Activated effector memory CD4-positive, alpha-beta T cell treated with Interleukin-2 at 50 U/mL for 16 hours (primary cell): ENCODE measurements at places on chromosomes 13 and 19.

DNA sequence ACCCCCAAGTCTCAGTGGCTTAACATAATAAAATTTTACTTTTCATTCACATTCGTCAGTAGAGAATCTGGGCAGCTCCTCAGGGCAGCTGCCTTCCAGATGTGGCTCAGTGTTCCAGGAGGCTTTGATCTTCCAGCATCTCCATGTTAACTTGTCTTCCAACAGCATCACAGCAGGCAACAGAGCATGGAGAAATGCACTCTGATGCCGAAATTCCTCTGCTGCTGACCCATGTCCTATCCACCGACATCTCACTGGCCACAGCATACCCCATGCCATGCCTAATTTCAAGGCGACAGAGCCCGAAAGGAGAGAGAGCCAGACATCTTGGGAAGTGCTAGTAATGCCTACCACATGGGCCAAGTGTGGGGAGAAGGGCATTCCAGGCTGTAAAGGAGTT is 64.9 kb upstream of the MEDAG start:
- no peak for DNase-seq

GRCh38 chr19:7729211-7729610 is 2.7 kb downstream of the CLEC4G start:
- no peak for DNase-seq

DNA sequence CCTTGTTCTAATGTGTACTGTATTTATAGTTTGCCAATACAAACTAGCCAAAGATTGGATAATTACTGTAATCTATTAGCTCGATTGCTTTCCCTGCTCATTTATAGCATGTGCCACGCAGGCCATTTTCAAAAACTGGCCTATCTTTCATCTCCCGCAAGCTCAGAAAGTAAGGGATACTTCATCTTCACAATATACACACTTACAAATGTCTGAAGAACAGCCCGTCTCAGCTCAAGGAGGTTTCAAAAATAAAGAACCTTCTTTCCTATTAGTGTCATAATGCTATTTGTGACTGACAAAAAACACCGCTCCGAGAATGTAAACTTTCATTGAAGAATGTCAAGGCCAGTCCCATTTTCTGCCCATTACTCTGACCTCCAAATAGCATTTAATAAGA is 306.4 kb upstream of the ZNF507 start:
- DNase-seq: no peak

DNA sequence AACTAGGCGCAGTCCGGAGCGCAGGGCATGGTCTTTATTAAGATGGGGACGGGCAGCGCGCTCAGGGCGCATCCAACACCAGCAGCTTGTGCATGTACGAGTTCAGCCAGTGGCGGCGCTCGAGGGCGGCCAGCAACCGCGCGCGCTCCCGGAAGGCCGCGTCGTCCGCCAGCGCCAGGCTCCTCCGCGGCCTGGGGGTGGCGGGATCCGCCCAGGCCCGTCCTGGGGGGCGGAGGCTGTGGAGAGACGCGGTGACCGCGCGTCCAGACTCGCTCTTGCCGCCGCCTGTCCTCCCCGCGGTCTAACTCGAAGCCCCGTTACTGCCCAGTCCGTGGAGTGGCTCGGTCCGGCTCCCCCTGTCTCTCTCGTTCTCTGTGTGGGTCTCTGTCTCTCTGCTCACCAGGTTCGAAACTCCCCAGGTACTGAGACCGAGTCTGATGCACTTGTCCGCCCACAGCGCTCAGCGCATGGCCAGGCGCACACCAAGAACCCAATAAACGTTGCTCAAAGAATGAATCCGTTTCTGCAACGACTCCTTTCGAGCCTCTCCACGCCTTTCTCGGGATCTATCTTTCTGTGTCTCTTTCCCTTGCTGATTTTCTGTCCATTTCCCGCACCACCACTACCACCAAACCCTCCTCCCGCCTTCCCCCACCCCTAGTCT is 702 bp downstream of the PTH2 start:
- DNase-seq: peak; percentile 30

DNA sequence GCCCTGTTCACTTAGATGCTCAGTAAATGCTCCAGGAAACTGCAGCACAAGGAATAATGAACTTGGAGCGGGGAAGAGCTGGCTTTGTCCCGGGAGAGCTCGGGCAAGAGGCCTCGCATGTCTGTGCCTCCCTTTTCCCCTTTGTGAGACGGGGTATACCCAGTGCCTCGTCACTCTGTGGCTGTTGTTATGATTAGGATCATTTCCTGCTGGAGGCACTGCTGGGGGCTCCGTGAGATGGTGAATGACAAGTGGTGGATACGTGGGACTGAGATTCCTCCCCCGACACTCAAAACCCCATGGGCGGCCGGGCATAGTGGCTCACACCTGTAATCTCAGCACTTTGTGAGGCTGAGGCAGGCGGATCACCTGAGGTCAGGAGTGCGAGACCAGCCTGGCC is 1.1 kb upstream of the PLVAP start:
- no peak for DNase-seq

GRCh38 chr19:16590876-16591802 is 18.9 kb upstream of the SLC35E1 start:
- DNase-seq: no peak

DNA sequence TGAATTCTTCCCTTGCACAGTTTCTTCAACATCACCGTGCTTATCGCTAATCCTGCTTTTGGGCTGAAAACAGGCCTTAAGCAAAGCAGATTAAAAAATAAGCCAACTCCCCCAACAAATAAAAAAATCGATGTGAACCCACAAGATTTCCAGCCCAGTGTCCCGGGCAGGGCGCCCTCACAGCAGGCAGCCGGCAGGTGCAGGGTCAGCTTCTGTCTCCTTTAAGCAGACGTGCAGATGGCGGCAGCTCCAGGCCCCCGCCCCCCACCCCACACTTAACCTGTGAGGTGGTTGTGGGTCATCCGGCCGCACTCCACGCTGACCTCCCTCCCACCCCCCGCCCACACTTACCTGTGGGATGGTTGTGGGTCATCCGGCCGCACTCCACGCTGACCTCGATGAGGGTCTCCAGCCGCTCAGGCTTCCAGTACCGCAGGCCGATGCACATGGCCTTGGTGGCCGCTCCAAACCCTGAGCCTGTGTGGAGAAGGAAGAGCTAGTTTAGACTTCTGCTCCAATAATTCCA is 19.8 kb downstream of the ADPRHL1 start:
- no peak for DNase-seq

DNA sequence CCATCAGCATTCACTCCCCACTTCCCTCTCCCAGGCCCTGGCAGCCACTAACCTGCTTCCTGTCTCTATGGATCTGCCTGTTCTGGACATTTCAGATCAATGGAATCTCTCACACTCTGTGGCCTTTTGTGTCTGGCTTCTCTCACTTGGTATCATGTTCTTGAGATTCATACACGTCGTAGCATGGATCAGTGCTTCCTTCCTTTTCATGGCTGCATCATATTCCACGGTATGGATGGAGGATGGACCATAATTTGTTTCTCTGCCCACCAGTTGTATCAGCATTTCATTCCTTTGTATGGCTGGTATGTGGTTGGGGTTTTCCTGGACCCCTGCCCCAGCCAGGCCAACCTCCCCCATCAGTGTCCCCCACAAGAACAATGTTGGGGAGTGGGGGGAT is 36.2 kb downstream of the MYO9B start:
- no peak for DNase-seq

GRCh38 chr13:68608147-68608546 is 1378.0 kb upstream of the PCDH9 start:
- no peak for DNase-seq

DNA sequence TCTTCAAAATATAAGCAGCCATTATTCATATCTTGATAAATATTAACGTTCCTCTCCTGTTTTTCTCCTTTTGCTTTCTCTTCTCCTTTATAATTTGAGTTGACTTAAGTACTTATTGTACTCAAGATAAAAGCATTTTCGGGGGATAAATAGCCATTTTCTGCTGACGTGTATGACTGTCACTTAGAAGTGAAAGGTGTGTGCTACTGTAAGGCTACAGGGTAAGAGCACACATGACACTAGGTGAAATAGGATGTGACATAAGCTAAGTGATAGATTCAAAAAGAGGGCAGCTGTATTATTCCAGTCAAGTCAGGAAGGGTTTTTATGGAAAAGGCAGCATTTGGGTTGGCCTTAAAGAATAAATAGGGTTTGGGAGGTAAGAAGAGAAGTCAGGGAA is 128.5 kb downstream of the GPC6 start:
- no peak for DNase-seq

DNA sequence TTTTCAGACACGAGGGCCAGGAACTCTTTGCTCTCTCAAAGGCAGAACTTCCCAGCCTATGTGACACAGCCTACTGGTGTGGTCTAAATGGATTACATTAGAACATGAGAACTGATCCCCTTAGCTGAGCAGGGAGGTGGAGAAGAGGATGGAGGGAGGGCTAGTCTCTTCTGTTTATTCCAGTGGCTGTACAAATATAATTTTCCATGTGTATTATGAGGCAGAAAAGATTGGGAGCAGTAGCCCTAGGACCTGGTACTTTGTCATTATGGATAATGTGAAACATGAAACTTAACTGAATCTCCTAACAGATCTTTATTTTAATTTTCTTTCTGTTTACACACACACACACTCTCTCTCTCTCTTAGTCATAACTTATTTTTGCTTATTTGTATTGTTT is 82.1 kb downstream of the WDFY2 start:
- no peak for DNase-seq

- no peak for DNase-seq
Measured at GRCh38 chr13:61052175-61052574, 363.5 kb downstream of the PCDH20 start.

GRCh38 chr19:36151144-36152018 is 866 bp downstream of the COX7A1 start:
- no peak for DNase-seq

- DNase-seq: peak; percentile 48
Measured at GRCh38 chr19:7917267-7918061, 2.7 kb upstream of the SNAPC2 start.

- no peak for DNase-seq
Measured at GRCh38 chr13:19646063-19646462, 12.6 kb downstream of the MPHOSPH8 start.

DNA sequence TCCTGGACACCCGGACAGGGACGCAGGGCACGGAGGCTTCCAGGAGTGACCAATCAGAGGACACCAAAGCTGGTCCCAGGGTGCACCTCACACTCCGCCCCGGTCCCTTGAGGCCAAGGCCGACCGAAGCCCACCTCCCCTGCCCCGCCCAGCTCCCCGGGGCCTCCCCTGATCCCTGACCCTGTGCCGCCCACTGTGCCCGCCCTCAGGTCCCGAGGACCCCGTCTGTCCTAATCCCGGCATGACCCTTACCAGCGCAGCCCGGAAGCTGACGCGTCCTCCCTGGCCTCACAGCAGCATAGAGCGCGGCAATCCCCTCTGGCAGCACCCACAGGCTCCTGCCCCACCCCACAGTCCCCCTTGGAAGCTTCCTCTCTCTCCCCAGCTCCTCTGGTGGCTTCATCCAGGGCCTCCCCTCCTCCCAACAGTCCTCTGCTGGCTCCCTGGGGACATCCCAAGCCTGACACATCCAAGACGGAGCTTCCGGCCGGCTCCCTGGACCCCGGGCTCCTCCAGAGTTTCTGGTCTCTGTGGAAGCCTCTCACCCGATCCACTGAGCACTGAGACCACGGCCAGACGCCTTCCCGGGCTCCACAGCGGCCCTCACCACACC is 7.4 kb upstream of the CDC34 start:
- no peak for DNase-seq

- no peak for DNase-seq
Measured at GRCh38 chr13:86082121-86082520, 282.9 kb upstream of the SLITRK6 start.

DNA sequence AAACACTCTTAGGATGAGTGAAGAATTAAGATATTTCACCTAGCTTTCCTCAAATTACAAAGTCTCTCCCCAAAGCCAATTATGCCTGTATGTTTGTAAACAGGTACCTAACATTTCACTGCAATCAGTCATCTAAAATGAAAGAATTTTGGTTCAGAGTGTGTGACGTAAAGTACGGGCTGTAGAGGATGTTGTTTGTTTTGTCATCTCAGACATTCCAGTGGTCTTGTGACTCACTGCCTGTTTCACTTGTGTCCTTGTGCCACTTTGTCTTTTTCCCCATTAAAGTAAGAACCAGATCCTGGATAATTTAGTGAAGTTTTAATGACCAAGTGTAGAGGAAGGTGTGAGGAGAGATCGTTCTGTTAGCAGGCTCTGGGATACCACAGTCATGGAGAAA is 28.6 kb upstream of the EID2 start:
- no peak for DNase-seq

- DNase-seq: no peak
Measured at GRCh38 chr19:52520013-52520412, 7.5 kb upstream of the ZNF808 start.

GRCh38 chr13:24042710-24043440 is 117.6 kb upstream of the SPATA13 start:
- DNase-seq: no peak

- DNase-seq: no peak
Measured at GRCh38 chr13:105616333-105617075, 919.0 kb downstream of the EFNB2 start.

DNA sequence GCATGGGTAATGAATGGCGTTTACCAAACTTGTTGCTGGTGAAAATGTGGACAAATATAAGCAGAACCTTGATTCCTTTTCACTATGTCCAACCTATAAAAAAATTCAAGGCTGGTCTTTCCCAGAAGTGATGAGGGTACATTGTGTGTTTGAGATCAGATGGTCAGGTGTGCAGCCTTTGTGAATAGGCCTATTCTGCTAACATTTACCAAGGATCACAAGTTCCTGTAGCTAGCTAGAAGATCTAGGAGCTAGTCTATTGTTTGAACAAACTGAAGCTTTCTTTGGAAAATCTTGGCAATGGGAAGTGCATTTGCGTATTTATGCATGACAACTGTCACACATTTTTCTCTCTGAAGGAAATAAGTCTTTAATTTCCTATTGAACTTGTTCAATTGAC is 489.6 kb downstream of the KLF5 start:
- DNase-seq: no peak

GRCh38 chr13:110244071-110244830 is 62.7 kb downstream of the COL4A1 start:
- DNase-seq: no peak

DNA sequence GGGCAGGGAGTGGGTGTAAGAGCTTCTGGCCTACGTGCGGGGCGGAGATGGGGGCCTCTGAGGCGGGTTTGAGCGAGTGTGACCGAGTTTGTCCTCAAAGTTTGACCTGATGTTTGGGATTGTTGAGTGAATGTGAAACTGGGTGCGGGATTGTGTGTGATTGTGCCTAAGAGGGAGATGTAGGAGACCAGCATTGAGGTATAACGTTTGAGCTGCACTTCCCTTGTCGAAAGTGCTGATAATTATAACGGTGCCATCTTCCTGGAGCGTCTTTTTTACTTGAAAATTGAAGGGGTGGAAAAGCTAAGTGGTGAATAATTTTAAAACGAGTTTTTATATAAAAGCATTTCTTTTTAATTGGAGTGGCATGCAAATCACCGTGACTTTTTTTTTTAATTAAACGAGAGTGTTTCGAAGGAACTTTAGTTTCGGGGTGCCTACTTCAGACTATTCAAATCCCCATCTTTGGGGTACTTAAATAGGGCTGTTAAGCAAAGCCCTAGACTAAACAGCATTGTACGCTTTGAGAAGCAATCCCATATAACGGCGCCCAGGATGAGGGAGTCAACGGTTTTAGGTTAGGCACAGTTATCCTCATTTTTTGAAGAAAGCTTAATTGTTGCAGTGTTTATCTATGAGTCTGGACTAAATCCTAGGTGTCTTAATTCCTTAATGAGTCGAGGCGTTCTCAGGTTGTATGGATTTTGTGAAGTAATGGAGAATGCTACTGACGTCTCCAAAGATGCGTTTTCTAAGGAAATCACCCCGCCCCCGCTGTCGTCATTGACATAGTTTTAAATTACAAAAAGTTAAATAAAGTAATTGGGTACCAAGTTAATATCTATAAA is 594 bp downstream of the ZNF146 start:
- no peak for DNase-seq

GRCh38 chr19:15280915-15281683 is 48.9 kb upstream of the EPHX3 start:
- no peak for DNase-seq
